ENCODE measurements at places on chromosomes 2 and 18.

DNA sequence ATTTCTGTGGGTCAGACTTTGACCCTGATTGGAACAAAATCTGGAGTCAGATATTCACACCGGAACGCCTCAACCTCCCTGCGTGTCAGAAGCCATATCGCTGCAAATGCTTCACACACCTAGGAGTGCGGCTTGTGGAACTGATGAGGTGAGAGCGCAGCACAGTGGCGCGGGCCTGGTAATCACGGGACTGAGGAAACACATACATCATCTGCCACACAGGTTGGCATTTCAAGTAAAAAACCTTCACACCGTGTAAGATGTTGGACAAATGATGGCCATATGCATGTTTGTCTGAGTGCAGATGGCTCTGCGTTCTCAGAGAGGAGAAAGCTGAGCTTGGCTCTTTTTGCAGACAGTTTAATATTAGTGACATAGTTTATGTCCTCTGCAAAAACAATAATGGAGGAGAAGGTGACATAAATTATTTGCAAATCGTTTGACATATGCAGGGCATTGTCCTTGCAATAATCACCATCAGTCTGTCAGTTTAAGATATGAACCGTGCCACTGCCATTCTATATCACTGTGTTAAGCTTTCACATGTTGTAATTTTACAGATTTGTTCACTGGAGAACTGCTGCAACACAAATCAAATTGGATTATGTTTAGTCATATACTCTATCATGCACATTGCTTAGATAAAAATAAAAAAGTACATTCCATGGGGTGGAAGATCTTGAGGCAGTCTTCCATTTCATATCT, 101.4 kb downstream of the MTX2 start:
- DNase-seq, result no peak

DNA sequence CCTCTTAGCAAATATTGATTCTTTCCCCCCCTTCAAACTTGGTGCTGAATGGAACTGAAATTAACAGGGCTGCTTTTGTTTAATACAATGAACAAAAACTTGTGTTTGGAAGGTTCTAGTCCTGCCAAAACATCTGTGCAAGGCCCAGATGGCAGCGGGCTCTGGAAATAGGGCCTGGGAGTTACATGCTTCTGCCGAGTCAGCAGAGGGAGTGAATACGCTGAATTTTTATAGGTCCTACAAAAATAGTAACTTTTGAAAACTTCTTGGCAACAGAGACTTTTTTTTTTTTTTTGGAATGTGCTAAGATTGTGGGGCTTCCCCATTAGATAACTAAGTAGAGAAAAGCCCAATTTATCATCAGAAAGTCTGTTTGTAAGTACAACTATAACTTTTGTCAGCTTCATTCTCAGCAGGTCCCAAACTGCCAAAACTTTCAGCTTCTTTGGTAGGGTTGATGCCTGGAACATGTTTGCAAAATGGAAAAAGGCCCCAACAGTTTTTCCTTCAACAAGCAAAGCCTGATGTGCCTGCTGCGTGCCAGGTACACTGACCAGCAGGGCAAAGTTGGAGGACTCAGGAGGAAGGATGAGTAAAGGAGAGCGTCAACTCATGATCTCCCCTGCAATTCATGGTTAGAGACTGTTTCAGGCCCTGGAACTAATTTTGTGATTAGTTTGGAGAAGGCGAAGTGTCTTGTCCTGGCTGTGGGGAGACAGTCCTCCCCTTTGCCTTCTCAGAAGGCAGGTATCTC, 45.1 kb upstream of the HDAC4 start:
- DNase-seq, result no peak

GRCh38 chr2:8612734-8613179, 69.1 kb upstream of the ID2 start:
- DNase-seq, result no peak

GRCh38 chr2:26477911-26478253, at the start of gene OTOF:
TSS of gene OTOF (minus strand) at chr2:26478124.
- DNase-seq, result no peak

GRCh38 chr18:961644-962355, 57.1 kb downstream of the ADCYAP1 start:
- DNase-seq, result peak; percentile 27

- DNase-seq, result no peak
Measured at GRCh38 chr2:70656421-70657010, 102.9 kb upstream of the TGFA start.

- no peak for DNase-seq
Measured at GRCh38 chr18:62877411-62878221, 162.3 kb downstream of the PHLPP1 start.

GRCh38 chr18:58102875-58103274, 58.8 kb downstream of the NEDD4L start:
- no peak for DNase-seq

DNA sequence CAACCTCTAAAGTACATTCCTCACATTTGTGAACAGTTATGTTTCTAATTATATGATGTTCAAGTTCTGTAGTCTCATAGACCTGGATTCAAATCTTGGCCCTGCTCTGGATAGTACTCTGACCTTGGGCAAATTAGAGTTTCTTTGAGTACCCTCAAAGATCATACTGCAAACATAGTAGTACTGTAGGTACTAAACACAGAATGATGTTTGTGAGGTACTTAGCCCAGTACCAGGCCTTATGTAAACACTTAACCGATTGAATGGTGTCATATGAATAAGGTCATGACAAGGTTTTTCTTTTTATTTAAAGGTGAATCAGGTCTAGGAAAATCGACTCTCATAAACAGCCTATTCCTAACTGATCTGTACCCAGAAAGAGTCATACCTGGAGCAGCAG, 19.1 kb downstream of the SEPTIN2 start:
- peak; percentile 91 for DNase-seq

GRCh38 chr2:205903549-205904129, 182.3 kb downstream of the INO80D start:
- no peak for DNase-seq

- no peak for DNase-seq
Measured at GRCh38 chr2:120435671-120436459, 89.9 kb downstream of the INHBB start.

DNA sequence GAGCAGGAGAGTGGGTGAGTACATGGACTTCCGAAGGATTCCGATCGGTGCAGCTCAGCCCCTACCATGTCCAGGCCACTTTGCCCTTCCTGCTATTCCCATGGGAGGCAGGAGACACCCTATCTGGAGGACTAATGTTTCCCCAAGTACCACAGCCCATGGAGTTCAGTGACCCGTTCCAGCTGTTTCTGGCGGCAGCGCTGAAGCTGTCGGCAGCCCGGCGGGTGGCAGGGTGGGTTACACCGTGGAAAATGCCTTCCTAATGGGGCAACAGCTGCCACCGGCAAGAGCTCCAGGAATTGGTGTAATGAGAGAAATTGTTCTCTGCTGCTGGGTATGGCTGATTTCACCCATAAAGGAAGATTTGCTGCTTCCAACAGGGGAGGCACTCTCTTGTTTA, 98.3 kb downstream of the MYCN start:
- DNase-seq, result no peak

GRCh38 chr2:235583925-235584637, 90.2 kb downstream of the AGAP1 start:
- DNase-seq, result no peak

DNA sequence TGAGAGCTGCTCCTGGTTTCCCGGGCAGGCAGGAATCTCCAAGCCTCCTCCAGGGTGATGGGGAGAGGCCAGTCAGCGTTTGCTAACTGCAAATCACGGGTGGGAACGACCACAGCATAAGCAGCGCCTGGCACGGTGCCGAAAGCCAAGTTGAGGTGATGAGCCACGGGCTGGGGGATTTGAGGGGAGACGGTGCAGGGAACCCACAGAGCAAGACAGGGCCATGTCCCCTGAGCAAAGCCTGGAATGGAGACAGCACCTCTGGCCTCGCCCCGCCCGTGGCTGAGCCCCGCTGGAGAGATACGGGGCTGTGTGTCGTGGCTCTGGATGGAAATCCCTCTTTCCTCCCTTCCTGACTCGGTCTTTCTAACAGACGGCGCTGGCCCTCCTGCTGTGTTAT, 31.5 kb upstream of the TMEM18 start:
- no peak for DNase-seq

DNA sequence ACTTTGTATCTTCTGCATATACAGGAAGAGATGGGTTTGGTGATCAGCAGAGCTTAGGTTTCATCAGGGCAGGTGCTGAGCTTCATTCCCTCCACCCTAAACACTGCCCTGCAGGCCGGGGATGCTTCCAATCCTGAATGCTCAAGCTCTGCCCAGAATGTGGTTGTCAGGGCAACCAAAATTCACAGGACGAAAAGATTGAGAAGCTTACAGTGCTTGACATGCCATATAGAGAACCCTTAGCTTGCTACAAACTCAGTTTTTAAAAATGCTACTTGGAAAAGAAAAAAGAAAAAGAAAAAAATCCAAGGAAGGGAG, 65.6 kb downstream of the SH3RF3 start:
- no peak for DNase-seq

GRCh38 chr2:144708626-144709025, 188.7 kb upstream of the ZEB2 start:
- DNase-seq, result no peak

DNA sequence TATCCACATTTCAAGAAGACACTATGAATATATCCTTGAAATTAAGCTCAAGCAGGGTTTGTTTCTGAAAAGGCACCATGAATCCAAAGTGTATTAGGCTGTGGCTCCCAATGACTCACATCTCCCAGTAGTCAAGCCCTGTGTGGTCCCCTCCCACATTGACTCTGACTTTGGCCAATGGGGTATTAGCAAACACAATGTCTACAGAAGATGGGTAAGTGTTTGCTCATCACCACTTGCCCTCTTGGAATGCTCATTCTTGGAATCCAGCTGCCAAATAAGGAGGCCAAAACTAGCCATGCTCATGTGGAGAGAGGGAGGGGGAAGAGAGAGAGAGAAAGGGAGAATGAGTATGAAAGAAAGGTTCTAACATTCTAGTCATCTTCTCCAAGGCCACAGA, 490.0 kb downstream of the TXNL1 start:
- no peak for DNase-seq

- DNase-seq, result no peak
Measured at GRCh38 chr2:11683966-11684365, 14.0 kb upstream of the NTSR2 start.

DNA sequence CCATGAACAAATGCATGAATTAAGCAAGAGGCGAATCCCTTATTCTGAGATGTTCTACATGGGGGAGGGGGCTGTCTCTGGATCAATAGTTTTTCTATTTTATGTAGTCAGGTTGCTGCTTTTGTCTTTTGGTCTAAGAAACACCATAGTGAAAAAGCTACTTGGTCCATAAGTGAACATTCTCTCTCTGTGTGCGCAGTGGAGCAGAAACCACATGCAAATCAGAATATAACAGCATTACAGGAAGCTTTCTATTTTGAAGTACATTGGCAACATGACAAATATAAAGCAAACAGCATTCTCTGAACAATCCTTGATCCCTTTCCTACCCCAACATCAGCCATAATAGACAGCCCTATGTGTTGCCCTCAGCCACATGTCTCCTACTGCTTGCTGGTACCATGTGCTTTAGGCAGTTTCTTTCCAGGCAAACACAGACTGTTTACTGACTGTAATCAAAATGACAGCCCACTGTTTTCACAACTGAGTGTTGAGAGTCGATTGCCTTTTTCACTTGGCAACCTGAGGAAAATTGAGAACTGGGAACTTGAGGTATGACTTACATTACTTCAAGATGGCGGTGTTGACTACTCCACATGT, 10.6 kb downstream of the SCN3A start:
- DNase-seq, result peak; percentile 99

DNA sequence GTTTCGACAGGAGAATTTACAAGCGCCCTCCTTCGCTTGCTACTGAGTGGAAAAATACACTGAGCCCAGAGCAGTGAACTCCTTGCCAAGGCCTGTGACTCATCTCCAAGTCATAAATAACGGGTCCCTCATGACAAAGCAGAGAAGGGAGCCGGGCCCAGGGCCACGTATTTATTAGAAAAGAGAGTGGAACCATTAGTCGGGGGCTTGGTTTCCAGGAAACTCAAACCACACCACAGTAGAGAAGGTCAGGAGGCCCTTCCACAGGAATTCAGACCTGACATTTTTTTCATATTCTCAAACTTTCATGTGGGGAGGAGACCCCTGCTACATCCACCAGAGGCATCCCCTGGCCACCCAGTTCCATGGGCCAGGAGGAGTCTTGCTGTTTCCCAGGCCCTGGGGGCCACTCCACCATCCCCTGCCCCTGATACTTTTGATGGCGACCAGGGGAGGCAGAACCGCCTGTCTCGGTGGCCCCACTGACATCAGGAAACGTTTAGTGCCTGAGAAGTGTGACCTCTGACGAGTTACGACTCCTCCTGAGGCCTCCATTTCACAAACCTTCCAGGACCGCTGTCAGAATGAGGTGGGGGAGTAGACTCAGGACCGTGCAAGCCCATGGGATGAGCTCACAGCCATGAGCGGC, 289.7 kb downstream of the DYSF start:
- DNase-seq, result no peak

DNA sequence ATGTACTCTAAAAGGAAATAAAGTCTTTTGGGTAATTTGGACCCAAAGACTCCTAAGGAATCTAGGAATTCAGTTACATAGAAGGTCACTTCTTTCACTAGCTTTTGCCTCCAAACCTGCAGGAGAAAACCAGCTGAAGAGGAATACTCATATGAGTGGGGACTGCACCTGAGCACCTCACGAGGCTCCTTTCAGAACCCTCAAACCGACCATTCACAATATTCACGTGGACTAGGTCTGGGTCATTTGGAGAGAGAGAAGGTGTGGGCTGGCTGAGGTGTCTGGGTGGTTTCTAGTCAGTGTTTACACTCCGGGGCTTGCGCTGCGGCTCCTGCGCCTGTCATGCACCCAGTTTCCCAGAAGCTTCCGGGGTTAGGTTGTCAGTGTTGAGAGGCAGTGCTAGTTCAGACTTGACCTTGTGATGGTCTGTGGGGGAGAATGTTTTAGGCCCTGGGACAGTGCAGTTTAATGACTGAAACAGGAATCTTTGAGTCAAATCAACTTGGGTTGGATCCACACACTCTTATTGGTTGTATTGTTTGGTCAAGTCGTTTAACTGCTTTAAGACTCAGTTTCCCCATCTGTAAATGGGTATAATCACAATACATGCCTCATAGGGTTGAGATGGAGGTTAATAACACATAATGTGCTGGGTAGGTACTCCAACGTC, 78.4 kb downstream of the LIMS1 start:
- no peak for DNase-seq

GRCh38 chr2:187081461-187081860, 232.5 kb upstream of the ZSWIM2 start:
- no peak for DNase-seq

- DNase-seq, result no peak
Measured at GRCh38 chr2:144833075-144833637, 313.2 kb upstream of the ZEB2 start.
